Natural killer cell treated with Interleukin-12 subunit alpha and Interleukin-12 subunit beta and Interleukin-15 and Interleukin-18, amount 100 ng/mL, for 72 hours (primary cell): ENCODE measurements at places on chromosomes 12 and 14. TPM values are rescaled to one million over a fixed set of nuclear protein-coding genes. Genes with fewer than 3 reads are reported as not detected.

Gene TAS2R9
- total RNA-seq = not detected

Gene ERO1A
- total RNA-seq = 142 TPM

Gene ENDOU
- not detected for total RNA-seq

Gene CLEC1A
- total RNA-seq = not detected

DNA sequence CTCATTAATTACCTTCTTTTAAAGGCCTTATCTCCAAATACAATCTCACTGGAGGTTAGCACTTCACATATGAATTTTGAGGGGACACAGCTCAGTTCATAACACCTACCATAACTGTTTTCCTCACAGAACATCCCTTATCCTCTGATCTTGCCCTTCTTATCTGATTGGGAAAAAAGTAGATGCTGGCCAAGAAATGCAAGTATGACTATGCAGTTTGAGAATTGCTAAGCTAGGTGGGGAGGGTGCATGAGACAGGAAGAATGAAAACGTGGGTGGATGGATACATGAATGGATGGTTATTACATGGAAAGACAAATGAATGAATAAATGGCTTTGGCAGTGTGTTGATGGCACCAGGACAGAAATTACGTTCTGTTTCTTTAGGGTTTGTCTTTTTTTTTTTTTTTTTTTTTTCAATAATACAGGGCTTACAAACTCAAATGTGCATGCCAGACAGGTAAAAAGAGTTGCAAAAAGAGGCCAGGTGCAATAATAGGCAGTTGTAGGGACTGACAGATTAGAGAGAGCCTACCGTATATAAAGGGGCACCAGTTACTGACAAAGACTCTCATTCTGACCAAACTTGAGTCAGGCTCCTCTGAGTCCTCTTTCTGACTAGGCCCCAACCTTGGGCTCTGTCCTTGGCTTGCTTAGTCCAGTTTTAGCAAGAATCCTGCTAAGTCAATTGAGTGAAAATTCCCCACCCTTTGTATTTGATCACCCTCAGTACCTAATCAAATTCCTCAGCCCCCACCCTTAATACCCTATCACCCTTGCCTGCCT is 304.9 kb downstream of the ZFP36L1 start:
- no peak for DNase-seq

DNA sequence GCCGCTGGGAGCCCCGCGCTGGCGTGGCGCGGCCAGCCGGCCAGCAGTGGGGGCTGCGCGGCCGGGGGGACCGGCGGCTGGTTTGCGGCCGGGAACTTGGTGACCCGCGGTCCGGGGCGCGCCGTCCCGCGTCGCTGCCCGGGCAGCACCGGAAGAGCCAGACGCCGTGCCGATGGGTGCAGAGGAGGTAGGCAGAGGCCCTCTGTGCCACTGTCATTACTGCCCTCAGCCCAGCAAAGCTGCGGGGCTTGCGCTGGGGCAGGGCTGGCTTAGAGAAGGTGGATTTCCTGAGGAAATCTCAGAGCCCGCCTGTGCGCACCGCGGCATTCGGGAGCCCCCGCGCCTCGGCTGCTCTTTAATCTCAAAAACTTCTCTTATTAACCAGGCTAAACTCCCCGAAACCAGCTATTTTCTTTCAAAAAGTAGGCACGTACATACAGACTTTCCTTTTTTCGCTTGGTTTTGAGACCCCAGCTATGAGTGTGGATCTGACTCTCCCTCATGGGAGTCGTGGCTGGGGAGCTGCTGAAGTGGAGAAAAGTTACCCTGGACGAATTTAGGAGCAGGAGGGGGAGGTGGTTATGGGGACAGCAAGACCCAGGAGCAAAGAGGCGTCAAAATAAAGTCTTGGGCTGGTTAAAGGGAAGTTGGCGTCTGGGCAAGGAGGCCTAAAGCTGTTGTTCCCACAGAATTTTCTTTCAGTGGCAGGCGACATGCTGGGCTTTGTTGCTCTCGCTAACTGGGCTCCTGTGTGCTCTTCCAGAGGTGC is 802 bp downstream of the SUSD6 start:
- DNase-seq = peak; percentile 67

DNA sequence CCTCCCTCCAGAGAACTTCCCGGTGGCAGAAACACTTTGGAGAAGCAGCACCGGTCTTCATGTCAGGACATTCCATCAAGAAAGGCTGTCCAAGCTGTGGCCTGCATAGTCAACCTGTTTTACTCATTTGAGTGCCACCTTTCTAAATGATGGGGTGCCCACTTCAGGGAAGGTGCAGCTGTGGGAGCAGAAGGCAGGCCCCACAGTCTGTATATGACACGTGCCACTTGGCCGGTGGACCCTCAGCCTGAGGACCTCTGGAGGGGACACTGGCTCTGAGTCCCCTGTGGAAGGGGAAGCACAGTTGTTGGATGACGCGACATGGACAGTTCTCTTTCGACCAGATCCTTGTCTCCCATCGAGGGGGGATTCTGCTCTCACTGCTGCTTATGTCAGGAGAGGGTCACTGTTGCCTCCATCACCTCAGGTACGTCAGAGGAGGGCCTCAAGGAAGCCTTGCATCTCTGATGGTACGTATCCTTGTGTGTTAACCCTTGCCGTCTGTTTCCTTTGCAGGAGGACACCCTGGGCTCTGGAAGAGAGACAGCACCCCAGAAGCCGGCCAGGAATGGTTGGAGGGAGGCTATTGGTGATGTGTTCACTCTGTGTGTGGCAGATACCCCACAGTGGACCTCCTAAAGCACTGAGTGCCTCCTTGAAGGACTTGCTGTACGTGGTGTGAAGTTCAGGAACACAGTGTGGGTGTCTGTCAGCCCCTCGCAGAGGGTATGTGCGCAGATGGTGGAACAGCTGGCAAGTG is 132.1 kb upstream of the RTL1 start:
- no peak for DNase-seq

DNA sequence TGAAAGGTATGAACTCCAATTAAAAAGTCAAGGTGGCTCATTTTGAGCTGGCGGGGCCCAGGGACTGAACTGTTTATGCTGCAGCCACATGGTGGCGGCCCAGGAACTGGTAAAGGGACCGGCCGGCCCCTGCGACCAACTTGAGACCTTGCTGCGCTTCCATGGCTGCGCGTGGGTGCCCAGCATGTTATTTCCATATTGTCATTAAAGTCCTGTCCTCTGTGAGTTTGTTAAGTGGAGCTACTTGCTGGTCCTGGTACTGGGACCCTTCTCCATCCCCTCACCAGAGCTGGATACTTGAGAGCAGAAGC is 62.3 kb downstream of the BEGAIN start:
- DNase-seq = no peak

Gene FSCB
- total RNA-seq = not detected

GRCh38 chr14:105500036-105500725 is 9.1 kb downstream of the TEDC1 start:
- no peak for DNase-seq

Gene SIX6
- not detected for total RNA-seq

- DNase-seq = no peak
Observed at GRCh38 chr12:106389151-106389550, 31.6 kb downstream of the POLR3B start.

DNA sequence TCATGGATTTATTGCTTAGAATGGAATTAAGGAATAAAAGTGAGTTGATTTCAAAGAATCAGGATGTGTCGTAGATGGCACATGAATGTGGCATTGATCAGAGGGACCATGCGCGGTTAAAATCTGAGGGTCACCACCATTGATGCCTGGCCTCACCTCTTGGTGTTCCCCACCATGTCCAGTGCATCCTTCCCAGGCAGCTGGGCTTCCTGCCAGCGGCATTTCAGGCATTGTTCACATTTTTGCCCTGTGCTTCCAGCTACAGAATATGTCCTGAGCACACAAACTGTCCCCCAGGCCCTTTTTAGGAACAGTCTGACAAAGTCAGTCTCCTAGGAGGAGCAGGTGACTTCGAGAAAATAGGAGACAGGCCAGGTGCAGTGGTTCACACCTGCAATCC is 42.0 kb upstream of the TSPAN9 start:
- no peak for DNase-seq

- no peak for DNase-seq
Observed at GRCh38 chr14:51743588-51744000, 91.9 kb downstream of the FRMD6 start.

Gene B3GNT4
- total RNA-seq = 0.90 TPM

DNA sequence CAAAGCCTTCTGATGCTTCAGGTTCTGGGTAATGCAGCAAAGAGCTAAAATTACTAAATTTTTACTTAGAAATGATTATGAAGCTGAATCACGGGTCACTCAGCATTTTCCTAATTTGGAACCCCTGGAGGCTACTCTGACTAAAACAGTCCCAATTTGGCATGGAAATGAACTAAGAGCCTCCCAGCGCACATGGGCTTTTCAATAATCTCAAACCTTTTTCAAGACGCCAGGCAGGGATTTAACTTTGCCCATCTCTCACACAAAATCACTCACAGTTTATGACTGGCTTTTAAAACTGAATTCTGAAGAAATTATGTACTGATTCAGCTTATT is 68.3 kb downstream of the LLPH start:
- no peak for DNase-seq

- no peak for DNase-seq
Observed at GRCh38 chr14:102690509-102691286, 86.6 kb upstream of the TRAF3 start.
